ENCODE measurements at places on chromosomes 6 and 20. TPM values are rescaled to one million over a fixed set of nuclear protein-coding genes. Genes with fewer than 3 reads are reported as not detected.

The TAP1 gene
- 47.4 TPM for total RNA-seq

The LHFPL5 gene
- total RNA-seq: not detected

The CLVS2 gene
- 4.2 TPM for total RNA-seq

The CAGE1 gene
- 1.2 TPM for total RNA-seq

The SLC17A3 gene
- not detected for total RNA-seq

The E2F1 gene
- 2.0 TPM for total RNA-seq

The SHLD1 gene
- 10.5 TPM for total RNA-seq

The FRMD1 gene
- total RNA-seq: 2.2 TPM

The SLC17A2 gene
- total RNA-seq: not detected

The SOBP gene
- total RNA-seq: 15.8 TPM

The SLC35F1 gene
- total RNA-seq: 1.5 TPM

The HLA-DPA1 gene
- 73.7 TPM for total RNA-seq

The CRIP3 gene
- total RNA-seq: 7.3 TPM

The BHLHE23 gene
- not detected for total RNA-seq

The EEF1A1 gene
- total RNA-seq: 6,474 TPM

The SLC17A4 gene
- total RNA-seq: not detected

The L3MBTL3 gene
- total RNA-seq: 7.7 TPM

The ADTRP gene
- 0.74 TPM for total RNA-seq

The RAB23 gene
- total RNA-seq: 20.4 TPM
